GM10248 (cell line): ENCODE measurements at places on chromosomes 1 and 21.
A peak's percentile ranks its signal among the peaks of the same experiment; 100 is the strongest.

DNA sequence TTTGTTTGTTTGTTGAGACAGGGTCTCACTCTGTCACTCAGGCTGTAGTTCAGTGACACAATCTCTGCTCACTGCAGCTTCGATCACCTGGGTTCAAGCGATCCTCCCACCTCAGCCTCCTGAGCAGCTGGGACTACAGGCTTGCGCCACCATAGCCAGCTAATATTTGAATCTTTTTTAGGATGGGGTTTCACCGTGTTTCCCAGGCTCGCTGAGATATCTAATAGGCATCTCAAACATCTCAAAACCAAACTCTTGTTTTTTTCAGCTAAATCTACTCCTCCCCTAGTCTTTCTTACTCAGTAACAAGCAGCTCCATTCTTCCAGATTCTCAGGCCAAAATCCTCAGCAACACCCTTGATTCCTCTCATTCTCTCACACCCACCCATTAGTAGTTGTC lies 22.0 kb upstream of the SRRM1 start:
- no peak for DNase-seq

- DNase-seq = no peak
Observed at GRCh38 chr1:70436622-70437251, 25.7 kb downstream of the CTH start.

DNA sequence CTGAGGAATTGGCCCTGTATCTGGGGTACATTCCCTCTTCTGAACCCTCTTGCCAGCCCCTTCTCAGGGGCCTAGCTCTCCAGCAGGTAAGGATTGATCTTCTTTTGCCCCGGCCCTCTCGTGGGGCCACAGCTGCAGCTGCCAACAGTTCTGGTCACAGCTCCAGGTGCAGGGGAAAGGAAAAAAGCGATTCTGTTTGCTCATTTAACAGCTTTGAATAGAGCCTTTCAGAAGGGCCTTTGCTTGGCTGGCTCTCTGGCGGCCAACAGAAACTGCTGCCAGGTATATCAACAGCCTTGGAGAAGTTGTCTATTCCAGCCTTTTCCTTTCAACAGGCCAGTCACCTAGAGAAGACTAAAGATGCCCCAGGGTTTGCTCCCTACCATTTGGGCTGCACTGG lies 16.1 kb upstream of the FMOD start:
- no peak for DNase-seq

GRCh38 chr1:119652587-119652986 lies 4.5 kb upstream of the ZNF697 start:
- no peak for DNase-seq

DNA sequence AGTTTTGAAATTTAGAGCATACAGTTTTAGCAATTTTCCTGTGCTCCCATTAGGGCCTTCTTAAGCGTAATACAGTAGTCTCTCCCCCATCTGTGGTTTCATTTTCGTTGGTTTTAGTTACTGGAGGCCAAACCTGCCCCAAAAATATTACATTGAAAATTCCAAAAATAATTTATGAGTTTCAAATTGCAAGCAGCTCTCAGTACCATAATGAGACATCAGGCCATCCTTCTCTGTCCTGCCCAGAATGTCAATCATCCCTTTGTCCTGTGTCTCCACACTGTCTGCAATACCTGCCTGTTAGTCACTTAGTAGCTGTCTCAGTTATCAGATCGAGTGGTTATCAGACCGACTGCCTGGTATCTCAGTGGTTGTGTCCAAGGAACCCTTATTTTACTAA lies 45.4 kb downstream of the ADSS2 start:
- DNase-seq = peak; percentile 26

GRCh38 chr1:10186331-10187025 lies 23.9 kb upstream of the KIF1B start:
- DNase-seq = no peak

- no peak for DNase-seq
Observed at GRCh38 chr21:44984792-44985440, 45.1 kb downstream of the SLX9 start.

- no peak for DNase-seq
Observed at GRCh38 chr1:189103956-189104355, 1373.7 kb downstream of the BRINP3 start.

DNA sequence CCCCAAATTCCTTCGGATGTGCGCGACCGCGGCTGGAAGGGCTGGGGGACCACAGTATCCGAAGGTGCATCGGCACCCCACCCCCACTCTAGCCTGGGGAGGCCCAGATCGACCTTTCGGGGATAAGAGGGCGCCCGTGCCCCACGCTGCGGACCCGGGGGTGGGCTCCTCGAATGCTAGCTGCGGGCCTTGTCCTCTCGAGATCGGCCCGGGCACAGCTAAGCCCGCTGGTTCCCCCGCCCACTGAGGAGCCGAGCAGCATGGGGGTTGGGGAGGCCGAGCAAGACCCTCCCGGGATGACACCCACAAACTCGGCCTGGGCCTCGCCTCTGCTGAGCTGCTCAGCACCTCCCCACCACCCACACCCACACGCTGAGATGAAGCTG lies 653 bp upstream of the IFFO2 start:
- no peak for DNase-seq

- no peak for DNase-seq
Observed at GRCh38 chr1:77056525-77056924, 162.7 kb downstream of the PIGK start.

GRCh38 chr21:45642122-45642813 lies 1.3 kb upstream of the PCBP3 start:
- DNase-seq = no peak

DNA sequence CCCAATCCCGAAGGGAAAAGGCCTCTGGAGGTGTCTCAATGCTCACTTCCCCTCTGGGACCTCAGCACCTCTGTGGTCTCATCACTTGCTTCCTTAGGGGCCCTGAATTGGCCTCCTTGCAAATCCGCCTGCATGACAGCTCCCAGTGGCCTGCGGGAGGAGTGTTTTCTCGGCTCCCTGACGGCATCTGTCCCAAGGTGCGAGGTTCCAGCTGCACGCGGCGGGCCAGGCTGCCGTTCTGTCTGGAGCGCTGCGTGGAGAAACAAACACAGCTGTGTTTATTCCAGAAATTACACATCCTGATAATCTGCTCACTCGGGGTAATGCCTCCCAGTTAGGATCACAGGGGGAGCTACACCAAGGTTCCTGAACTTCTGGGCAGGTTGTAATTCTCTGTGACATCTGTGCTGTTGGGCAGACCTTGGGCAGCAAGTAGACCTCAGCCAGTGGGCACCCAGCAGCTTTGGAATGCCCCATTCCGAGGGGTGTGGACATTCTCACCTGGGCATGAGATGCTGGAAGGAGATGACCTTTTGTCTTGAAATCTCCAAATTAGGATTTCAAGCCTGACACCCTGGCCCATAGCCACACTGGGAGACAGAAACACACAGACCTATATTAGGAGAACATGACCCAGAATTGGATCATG lies 18.2 kb downstream of the EPHB2 start:
- DNase-seq = no peak

- DNase-seq = no peak
Observed at GRCh38 chr1:45608175-45609156, 15.4 kb downstream of the CCDC17 start.

DNA sequence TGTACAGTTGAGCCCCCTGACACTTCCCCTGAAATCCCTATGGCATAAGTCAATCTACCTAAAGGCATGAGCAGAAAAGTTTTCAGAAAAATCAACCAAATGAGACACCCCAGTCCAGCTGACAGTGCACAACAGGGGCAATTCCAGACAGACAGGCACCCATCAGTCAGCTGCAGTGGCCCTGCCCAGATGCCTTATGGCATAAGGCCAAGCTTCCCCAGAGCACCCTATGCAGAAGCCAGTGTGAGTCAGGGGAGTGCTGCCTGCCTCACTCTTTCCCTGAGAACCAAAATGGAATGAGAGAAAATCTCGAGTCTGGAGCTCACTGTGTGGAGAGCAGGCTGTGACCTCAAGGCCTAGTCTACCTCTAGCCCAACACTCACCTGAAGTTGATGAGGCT lies 38.1 kb downstream of the MRAP start:
- DNase-seq = no peak

- no peak for DNase-seq
Observed at GRCh38 chr1:207902566-207902965, 8.4 kb downstream of the CD34 start.
